ENCODE measurements at places on chromosomes 16 and 17. TPM values are rescaled to one million over a fixed set of nuclear protein-coding genes. Genes with fewer than 3 reads are reported as not detected.

- no peak for DNase-seq
Observed at GRCh38 chr17:29163563-29163962, 16.6 kb downstream of the MYO18A start.

- no peak for DNase-seq
Observed at GRCh38 chr16:82400046-82400445, 226.7 kb upstream of the CDH13 start.

DNA sequence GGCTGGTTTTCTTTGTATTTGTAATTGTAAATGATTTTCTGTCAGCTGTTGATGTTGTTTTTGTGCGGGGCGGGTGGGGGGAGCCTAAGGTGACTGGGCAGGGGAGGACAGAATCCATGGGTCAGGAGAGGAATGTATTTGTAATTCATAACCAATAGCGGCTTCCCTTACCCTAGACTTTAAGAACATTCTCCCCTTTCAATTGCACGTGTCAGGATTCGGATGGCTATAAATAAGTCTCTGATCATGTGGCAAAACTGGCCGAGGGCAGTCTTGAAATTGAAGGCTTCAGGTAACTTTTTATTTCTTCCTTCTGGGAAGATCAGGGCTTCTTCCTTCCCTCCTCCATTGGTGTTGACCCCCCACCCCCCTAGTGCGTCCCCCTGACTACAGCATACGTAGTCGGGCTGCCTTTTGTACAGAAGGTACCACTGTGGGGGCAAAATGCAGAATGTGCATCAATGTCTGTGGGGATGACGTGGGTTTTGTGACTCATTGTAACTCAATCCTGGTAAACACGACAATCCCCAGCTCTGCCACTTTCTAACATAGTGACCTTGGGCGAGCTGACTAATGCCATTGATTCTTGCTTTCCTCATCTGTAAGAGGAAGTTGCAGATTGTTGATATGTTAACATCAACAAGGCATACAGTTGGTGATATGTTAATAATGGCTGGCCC lies 16.2 kb downstream of the MARCHF10 start:
- no peak for DNase-seq

DNA sequence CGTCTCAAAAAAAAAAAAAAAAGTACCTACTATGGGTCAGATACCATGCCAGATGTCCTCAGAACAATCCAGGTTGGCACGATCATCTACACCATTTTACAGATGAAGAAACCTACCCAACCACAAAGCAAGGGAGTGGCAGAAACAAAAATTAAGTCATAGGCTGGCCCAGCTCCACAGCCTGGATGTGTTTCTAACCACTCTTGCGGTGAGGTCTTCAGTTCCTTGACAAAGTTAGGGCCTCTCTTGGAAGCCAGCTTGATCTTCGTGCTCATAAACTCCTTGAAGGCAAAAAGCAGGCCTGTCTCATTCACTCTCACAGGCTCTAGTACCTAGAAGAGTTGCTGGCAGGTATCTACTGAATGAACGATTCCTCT lies 6.2 kb downstream of the GGA2 start:
- DNase-seq: no peak

DNA sequence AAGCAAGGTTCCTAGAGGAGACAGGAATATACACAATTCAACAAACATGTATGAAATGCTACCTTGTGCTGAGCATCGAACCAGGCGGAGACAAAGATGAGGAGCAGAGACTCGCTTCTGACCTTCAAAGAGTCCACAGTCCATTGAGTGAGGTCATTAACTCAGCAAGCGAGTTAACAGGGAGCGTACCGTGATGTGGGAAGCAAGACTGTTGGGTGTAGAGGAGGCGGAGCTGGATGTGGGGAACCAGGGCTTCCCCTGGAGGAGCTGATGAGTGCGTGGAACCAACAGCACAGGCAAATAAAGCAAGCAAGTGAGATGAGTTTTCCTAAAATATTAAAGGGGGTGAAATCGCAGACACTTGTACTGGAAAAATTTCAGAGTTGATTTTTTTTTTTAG lies 65.0 kb downstream of the NXN start:
- DNase-seq: no peak

DNA sequence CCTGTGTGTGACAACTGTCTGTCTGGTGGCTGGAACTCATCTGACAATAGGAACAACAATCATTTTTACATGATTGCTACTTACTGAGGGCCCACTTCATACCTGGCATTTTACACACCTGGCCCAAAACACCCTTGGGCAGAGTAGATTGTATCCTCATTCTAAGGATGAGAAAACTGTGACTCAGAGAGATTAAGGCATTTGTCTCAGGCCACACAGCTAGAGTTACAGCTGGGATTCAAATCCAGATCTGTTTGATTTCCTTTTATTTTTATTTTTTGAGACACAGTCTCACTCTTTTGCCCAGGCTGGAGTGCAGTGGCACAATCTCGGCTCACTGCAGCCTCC lies 242.1 kb downstream of the XYLT1 start:
- DNase-seq: no peak

Gene ATAD5
- 0.81 TPM for total RNA-seq

Gene CDRT15
- not detected for total RNA-seq

GRCh38 chr16:52721331-52721730 lies 174.4 kb upstream of the TOX3 start:
- no peak for DNase-seq

- DNase-seq: no peak
Observed at GRCh38 chr17:64091116-64091515, 38.8 kb downstream of the ERN1 start.

Gene SLC6A2
- 0.85 TPM for total RNA-seq

- DNase-seq: no peak
Observed at GRCh38 chr17:64063766-64064224, 43.4 kb upstream of the ICAM2 start.

GRCh38 chr17:79707931-79708891 lies 22.5 kb upstream of the ENPP7 start:
- no peak for DNase-seq

DNA sequence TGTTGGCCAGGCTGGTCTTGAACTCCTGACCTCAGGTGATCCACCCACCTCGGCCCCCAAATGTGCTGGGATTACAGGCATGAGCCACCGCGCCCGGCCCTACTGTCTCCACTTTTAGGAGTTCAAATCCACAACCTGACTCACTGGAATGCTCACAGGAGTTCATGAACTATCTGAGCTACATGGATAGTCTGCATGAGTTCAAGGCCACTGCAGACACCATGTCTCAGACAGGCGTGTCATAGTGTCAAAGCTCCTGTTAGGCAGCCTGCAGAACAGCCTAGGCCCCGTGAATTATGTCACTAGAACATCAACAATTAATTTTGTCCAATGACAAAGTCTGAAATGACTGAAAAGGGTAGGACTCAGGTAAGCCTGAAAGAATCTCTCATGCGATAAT lies 38.3 kb upstream of the NDRG4 start:
- no peak for DNase-seq

- no peak for DNase-seq
Observed at GRCh38 chr17:62808576-62808970, 459 bp upstream of the MARCHF10 start.

DNA sequence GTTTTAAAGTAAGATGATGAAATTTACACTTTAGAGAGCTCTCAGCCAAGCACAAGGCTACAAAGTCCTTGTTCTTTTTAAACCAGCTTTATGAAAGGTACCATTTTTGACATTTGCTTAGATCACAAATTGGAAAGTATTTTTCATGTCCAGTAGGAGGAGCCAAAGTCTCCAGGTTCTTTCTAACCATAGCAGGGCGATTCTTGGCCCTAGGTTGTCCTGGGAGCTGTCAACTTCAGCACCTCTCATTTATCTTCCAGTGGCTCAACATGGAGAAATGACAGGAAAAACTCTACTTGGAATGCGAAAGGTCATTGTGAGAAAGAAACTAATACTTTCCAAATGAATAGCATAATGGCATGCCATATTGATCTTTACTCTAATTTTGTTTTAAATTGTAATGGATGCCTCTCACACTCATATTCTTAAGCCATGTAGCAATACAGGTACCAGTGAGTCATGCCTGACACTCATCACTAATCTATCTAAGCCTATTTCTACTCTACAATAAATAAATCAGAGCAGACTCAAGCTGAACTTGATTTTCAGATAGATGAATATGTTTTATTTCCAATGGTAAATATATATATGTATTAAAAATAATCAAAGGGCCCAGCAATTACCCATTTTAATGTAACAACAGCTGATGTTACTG lies 919.1 kb upstream of the EEF2KMT start:
- no peak for DNase-seq

Gene DRC7
- not detected for total RNA-seq

- DNase-seq: no peak
Observed at GRCh38 chr17:55478971-55479370, 32.3 kb downstream of the SMIM36 start.

DNA sequence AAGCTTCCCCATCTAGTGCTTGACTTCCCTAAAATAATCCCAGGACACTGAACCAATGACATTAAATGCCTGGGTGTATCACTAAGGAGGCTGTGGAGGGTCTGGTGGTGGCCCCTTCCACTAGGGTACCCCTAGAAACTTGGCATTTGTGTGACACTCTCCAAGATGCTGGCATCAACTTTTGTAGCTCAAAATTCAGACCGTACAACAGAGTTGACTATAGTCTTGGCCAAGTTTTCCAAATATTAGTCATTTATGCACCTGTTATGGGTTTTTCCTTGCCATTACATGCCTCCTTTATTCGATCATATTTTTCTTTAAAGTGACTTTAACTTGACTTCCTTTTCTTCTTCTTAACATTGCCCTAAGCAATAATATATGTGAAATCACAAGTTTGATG lies 124.8 kb upstream of the CACNG3 start:
- no peak for DNase-seq

Data from thoracic aorta (tissue), 2 donors.